Activated CD4-positive, alpha-beta T cell treated with anti-CD3 and anti-CD28 coated beads, Interleukin-2, amount 50 U/mL, for 4 hours (primary cell): ENCODE measurements at places on chromosomes 2 and 18.

- DNase-seq: no peak
Observed at GRCh38 chr2:32553829-32554432, 73.9 kb upstream of the TTC27 start.

- DNase-seq: no peak
Observed at GRCh38 chr18:48643262-48643661, 104.4 kb downstream of the CTIF start.

DNA sequence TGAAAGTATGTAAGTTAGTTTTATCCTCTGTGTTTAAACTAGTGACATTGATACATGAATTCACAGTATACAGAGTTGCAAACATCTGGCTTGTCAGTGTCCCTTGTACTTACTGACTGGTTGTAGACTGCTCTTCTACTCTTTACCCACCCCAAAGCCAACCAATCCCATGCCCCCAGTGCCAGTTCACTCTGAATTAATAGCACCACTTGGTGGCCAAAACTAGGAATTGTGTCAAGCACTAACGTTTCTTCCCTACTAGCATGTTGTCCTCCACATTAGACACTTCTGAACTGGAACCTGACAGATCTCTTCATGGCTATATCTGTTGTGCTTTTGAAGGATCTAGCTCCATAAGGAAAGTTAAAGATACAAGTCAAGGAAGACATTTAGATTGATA, 27.2 kb upstream of the OTX1 start:
- DNase-seq: no peak

- no peak for DNase-seq
Observed at GRCh38 chr2:68050353-68050752, 12.5 kb downstream of the C1D start.

DNA sequence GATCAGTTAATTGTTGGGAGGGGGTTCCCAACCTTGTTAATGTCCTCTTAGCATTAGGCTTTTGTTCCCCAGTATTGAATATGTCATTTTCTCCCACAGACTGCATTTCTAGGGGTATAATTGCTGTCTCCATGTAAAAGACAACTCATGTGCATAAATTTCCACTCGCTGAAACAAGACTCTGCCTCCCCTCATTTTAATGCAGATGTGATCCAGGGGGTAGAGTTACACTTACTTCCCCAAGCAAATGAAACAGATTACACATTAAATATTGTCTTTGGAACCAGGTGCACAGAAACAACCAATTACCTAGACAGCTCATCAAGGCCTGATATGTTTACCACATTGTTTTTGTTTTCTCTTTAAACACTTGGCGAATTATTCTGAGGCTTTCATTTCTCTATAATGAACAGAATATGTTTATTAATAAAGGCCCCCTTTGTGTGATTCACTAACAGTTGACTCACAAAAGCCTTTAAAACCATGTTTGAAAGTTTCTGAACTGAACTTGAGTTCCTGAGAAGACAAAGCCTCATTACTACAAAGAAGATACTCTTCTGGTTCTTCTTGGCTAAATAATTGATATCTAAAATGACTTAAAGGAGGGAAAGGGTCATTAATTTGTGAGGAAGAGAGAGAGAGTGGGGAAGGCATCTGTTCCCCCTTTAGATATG, 15.0 kb upstream of the ACVR1 start:
- DNase-seq: no peak

DNA sequence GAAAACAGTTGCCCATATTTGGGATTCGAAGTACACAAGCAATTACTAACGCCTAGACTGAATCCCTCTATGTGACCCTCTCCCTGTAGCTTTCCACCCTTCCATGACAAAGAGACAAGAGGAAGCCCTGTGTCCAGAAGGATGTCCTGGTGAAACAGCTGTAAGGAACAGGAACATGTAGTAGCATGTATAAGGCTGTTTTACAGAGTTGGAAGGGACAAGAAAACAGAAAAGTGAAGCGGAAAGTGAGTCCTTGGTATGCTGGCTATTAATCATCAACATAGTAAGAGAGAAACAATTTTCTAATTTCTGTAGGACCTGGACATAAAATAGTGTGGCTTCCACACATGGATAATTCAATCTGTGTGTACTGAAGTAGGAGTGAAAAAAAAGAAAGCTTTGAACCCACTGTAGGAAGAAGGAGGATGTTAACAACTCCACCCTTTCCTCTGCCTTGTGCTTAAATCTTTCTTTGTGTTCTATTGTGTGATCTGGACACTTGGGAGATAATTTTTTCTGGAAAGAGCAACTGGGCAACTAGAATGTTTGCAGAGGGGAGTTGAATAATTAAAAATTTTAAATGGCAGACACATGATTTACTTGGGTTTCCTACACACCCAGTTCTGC, 162.3 kb upstream of the ZSWIM2 start:
- no peak for DNase-seq

- DNase-seq: no peak
Observed at GRCh38 chr2:178947006-178947405, 102.9 kb downstream of the CCDC141 start.

GRCh38 chr2:88666576-88666975, 24.9 kb upstream of the RPIA start:
- no peak for DNase-seq

DNA sequence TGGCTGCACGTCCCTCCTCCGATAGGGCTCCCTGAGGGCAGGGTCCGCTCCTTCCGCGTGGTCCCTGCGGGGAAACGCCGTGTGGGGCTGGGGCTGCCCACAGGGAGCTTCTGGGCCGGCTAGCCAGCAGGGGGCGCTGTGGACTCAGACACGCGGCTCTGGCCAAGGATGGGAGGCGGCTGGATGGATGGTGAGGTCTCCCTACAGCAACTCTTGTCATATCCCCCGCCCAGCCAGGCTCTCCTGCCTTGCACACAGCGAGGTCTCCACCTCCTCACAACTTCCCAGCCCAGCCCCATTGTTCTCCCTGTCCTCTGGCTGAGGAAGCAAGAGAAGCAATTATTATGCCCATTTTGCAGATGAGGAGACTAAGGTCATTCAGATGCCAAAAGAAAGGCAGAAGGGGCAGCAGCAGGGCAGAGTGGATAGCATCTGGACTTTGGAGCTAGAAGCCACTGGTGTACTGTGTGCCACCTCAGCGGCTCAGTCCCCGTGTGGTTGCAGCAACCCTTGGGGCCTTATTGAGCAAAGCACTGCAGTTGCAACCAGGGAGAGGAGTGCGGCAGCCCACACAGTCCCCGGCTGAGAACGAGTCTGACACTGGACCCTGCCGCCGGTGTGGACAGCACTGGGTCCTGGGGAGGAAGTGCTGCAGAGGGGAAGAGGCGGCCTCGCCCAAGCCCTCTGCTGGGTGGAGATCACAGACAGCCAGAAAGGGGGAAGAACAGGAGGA, 99.0 kb downstream of the ZFP36L2 start:
- peak; percentile 91 for DNase-seq

DNA sequence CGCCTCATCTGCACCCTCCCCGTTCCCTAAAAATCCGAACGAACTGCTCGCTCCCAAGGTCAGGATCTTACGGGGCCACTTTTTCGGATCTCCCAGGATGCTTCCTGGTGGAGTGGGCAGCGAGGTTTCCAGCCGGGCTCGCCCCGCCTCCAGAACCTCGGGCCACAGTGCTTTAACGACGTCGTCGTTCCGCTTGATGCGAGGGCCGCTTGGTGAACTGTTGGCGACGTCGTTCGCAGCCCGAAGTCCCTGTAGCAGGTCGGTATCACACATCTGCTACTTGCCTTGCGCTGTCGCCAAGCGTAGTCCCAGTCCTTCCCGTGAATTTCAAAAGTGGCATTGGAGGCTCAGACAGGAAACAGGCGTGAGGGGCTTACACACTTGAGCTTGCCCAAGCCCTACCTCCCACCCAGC, 15.3 kb downstream of the EVX2 start:
- DNase-seq: no peak

- DNase-seq: no peak
Observed at GRCh38 chr2:44061876-44062275, 66.1 kb upstream of the LRPPRC start.

- DNase-seq: no peak
Observed at GRCh38 chr18:78517328-78517727, 462.3 kb upstream of the SALL3 start.
